AG10803 (cell line): ENCODE measurements at places on chromosomes 1 and 21.

GRCh38 chr1:206782448-206782847, 10.2 kb upstream of the IL10 start:
- DNase-seq: no peak

DNA sequence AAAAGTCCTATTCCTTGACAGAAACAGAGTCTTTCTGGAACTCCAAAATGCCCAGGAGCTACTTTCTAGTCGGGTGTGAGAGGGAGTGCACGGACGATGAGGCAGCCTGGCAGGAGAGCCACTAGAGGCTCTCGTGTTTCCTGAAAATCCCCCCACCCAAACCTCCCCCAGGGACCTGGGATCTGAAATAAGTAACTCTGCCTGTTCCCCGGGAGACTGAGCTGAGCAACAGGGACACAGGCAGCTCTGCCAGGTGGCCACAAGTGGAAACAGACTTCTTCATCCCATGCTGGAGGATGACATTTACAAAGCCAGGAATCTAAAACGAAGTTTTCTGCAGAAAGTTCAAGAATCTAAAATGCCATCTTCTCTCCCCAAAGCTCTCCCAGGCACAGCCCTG, 77.1 kb downstream of the ITPKB start:
- peak; percentile 22 for DNase-seq

DNA sequence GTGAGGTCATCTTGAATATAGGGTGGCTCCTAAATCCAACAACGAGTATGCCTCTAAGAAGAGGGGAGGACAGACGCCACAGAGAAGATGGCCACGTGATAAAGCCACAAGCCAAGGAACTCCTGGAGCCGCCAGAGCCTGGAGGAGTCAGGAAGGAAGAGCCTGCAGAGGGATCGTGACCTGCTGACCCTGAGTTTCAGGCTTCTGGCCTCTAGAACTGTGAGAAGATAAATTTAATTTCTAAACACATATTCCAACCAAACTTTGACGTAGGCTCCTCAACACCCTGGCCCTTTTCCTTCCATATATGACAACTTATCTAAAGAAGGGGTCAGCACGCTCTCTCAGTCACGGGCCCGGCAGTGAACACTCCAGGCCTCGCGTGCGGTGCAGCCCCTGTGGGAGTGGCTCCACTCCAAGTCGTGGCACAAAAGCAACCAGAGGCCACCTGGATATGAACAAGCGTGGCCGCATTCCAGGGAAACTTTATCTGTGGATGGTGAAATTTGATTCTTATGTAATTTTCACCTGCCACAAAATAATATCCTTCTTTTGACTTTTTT, 138.6 kb upstream of the AJAP1 start:
- no peak for DNase-seq

DNA sequence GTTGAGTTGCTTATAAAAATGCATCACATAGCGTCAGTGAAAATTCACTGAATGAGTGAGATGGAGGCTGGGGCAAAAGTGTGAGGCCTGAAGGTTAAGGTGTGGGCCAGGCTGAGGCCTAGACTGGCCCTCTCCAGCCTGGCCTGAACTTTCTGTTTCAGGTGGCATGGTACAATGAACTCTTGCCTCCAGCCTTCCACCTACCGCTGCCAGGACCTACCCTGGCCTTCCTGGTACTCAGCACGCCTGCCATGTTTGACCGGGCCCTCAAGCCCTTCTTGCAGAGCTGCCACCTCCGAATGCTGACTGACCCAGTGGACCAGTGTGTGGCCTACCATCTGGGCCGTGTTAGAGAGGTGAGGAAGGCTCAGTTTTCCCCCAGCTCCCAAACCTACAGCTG, 7.1 kb downstream of the MMACHC start:
- no peak for DNase-seq

- peak; percentile 24 for DNase-seq
Measured at GRCh38 chr1:30795026-30795425, 37.5 kb upstream of the LAPTM5 start.

DNA sequence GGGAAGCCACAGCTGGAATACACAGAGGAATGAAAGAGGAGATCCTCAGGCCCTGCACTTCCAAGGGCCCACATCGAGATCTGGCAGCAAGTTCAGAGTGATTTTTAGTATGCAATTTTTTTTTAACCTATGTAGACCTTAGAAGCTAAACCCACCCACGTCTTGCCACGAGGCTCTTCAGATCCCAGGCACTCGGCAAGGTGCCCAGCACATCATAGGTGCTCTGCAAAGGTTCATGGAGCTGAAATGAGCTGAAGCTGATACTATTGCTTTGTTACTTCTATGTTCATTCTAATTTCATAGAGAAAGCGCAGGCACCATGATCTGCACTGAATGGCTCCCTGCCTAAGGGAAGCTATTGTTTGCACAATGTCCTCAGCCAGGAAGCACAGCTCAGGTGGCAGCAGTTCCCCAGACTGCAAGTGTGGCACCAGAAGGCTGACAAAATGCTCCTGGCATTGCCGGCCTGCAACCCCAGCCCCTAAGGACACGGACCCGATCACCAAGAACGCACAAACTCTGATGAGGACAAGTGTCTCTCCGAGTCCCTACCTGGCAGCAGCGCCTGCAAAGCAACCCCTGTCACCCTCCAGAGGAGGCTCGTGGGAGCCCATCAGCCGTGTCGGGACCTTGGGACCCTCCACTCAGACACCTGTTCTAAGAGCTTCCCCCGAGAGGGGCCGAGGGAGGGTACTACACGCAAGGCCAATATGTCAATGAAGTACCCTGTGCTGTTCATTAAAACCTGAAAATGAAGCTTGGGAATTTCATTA, 264.2 kb downstream of the NPHP4 start:
- DNase-seq: no peak

DNA sequence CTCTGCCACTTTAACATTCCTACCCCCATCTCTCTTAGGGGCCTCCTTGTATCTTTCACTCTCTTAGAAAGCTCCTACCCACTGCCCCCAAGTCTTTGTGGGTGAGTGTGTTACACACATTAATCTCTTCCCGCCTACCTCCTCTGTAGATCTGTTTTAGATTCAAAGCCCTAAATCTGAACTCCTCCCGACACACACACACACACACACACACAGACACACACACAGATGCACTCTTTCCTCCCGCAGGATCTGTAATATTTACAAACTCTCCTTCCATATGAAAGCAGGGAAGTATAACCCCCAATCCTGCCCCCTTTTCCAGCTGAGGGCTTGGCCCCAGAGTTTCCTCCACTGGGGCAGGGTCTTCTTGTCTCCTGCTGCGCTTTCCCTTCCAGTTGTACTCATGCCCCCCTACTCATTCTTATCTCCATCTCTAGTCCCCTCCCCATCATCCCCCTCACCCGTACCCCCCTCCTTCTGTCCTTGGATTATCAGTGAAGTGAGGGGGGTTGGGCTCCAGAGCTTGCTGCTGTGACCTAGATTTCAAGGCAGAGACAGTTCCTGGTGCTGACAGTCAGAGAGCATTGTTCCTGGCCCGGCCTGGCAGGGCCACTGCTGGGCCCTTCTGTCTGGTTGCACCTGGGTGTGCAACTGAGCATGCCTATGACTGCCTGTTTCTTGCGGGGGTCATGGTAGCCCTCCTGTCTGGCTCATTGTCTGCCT, 4.3 kb downstream of the PEA15 start:
- no peak for DNase-seq

- no peak for DNase-seq
Measured at GRCh38 chr1:175731581-175731980, 11.8 kb downstream of the TNR start.

DNA sequence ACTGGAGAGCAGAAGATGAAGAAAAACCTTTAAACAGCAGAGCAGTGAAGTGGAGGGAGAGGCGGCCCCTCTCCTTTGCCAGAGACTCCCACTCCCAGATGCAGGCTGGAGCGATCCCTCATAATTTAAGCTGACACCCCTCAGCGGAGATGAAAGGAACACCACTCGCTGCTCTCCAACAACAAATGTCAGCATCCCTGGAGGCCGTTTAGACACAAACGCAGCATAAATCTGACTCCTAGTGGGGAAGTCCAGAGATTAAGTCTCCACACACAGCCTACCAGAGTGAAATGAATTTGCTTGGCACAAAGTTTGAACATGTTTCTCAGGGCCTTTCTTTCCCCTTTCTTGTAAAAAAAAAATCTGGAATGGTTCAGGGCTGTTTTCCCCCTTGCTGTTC, 137.8 kb downstream of the LMX1A start:
- no peak for DNase-seq

- peak; percentile 61 for DNase-seq
Measured at GRCh38 chr1:193183019-193183627, 3.3 kb downstream of the B3GALT2 start.

GRCh38 chr1:27632387-27633297, 2.3 kb downstream of the FGR start:
- DNase-seq: no peak

GRCh38 chr1:74010206-74010605, 187.8 kb downstream of the LRRIQ3 start:
- DNase-seq: no peak

DNA sequence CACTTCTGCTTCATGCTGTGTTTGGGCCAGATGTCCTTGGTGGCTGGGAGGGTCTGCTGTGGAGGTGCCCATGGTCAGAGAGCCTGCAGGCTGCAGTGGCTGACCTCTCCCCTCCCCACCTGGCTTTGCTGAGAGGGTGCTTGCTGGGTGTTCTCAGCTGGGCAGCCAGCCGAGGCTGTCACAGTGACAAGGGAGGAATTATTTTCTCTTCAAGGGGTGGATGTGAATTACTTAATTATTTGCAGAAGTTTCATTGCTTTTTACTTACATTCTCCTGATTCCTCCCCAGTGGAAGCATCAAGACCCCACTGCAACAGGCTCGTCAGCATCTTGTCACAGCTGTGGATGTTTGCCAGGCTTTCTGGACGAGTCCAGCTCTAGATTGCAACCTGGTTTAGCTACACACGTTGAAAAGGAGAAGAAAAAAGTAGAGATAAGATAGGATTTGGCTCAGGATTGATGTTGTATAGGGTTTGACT, 70.3 kb downstream of the GALNT2 start:
- DNase-seq: peak; percentile 56

DNA sequence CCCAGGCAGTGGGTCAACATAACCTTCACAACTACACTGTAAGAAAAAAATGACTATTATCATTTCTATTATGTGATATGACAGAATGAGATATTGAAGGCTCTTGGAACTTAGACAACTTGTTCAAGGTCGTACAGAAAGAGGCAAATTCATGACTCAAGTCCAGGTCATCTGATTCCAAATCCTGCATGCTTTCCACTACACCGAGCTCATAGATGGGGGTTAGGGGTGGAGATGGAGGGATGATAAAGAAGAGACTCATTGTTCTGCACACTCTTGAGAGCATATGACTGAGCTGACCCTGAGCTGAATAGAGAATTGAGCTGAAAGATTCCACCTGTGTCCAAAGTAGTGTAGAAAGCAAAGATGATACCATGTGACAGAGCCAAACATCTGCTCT, 2.8 kb downstream of the FCRL6 start:
- no peak for DNase-seq

- DNase-seq: peak; percentile 72
Measured at GRCh38 chr1:17545356-17545755, 5.9 kb downstream of the ARHGEF10L start.

- DNase-seq: no peak
Measured at GRCh38 chr1:110638058-110638457, 31.9 kb upstream of the KCNA2 start.

DNA sequence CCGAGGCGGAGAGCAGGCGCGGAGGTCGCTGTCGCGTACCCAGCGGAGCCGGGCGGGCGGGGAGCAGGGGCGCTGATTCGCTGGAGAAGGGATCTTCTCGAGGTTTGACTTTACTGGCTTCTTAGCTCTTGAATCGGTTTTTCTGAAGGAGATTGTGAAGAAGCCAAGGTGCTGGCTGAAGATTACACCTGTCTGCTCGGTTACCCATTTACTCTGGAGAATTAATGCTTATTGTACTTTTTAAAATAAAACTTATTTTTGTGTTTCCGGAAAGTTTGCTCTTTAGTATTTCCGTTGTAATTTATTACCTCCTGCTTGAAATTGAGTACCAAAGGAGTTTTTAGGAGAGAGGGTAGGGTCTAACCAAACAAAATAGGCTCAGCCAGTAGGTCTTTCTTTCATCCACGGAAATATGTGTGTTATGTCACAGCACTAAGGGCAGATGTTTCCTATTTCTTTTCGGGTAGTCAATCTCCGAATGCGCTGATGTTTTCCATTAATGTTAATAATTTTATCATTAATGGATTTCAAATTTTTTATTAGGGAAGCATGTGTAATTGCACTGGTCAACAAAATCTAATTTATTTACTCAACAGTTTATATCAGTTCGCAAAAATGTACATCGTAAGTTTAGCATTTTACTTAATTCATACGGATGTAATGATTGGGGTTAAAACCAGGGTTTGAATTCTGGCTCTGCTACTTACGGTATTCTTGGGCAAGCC, 510 bp upstream of the GNG5 start:
- DNase-seq: no peak

DNA sequence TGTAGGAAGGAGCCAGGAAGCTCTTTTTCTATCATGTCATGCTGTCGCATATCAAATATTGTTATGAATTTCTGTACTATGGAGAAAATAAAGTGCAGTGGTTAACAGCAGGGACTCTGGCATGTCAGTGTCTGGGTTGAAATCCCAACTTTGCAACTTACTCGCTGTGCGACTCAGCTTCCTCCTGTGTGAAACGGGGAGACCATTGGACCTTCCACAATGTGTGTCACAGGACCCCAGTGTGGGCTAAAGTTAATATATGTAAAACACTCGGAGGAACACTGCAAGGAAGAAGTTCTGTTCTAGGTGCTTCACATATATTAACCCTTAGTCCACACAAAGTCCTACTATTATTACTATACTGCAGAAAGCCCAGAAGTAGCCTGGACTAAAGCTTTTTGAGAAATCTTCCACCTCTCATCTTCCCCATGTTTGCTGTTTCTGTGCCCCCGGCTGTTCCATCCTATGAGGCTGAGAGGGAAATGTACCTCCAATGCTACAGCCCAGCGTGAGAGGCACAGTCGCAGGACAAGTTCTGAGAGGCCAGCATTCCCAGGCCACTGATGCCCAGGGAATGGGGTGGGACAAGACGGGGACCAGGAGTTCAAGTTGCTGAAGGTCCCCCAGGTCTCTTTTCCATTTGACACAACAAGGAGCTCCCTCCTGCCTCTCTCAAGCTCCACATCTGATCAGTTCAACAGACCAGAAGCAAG, 1.9 kb downstream of the CHIT1 start:
- no peak for DNase-seq

DNA sequence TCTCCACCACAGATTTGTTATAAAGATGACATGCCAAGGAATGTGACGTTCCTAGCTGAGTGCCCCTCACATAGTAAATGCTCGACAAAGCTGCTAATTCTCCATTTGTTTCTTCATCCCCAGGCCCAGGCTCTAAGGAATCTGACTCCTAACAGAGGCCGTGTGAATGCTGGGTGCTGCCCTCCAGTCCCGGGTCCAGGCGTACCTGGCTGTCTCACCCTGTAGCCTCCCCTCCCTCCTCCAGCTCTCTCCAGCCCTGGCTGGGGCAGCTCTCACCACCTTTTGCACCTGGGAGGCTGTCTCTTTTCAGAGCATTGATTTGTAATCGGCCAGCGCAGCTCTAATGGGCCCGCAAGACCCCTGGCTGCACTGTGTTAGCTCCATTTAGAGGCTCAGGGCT, 11.2 kb upstream of the KLHDC7A start:
- DNase-seq: no peak
